Activated CD8-positive, alpha-beta memory T cell treated with anti-CD3 and anti-CD28 coated beads, Interleukin-2, amount 50 U/mL, for 48 hours (primary cell): ENCODE measurements at places on chromosomes 6 and 20.

DNA sequence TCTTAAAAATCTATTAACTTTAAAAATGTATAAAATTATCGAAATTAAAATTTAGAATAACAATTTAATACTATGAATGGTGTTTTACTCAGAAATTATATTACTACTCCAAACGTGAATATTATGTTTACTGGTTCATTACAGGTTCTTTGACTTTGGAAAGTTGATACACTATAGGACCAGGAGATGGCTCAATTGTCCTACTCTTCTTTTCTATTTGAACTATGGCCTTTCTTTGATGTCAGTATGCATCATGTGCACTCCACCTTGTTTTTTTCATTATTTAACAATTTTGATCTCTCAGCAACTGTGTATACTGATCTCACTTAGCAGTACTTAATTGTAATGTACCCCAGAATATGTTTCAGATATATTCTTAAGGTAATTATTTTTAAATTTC is 391.5 kb upstream of the MANEA start:
- DNase-seq, result no peak

GRCh38 chr20:57390604-57391438 is at the start of gene RBM38:
RBM38 (plus strand) TSS chr20:57391396; CDS start chr20:57391582, 186 bp downstream.
- peak; percentile 94 for DNase-seq

DNA sequence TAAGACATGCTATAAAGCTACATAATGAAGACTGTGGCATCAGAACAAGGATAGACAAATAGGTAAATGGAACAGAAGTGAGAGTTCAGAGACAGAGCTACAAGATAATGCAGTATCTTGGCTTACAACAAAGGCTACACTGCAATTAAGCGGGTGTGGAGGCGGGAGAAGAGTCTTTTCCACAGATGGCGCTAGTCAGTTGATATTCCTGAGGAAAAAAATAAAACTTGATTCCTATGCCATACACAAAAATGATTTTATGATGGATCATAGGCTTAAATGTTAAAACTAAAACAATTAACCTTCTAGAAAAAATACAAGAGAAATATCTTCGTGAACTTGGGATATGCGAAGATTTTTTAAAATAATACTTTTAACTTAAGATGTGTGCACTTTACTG is 31.0 kb downstream of the RIN2 start:
- no peak for DNase-seq

GRCh38 chr6:45712076-45712475 is 303.6 kb downstream of the CLIC5 start:
- DNase-seq, result no peak

GRCh38 chr20:47350181-47350550 is 6.3 kb downstream of the ZMYND8 start:
- no peak for DNase-seq

GRCh38 chr20:41696428-41696827 is 78.3 kb upstream of the CHD6 start:
- no peak for DNase-seq
